ENCODE measurements at places on chromosomes 5 and 9. TPM values are rescaled to one million over a fixed set of nuclear protein-coding genes. Genes with fewer than 3 reads are reported as not detected.

PCDHGA12 gene
- total RNA-seq, result not detected

IL3 gene
- not detected for total RNA-seq

GABRB2 gene
- total RNA-seq, result not detected

TIFAB gene
- total RNA-seq, result not detected

WDR38 gene
- total RNA-seq, result not detected

C5orf63 gene
- total RNA-seq, result 9.4 TPM

NTNG2 gene
- total RNA-seq, result 2.2 TPM

TAF11L10 gene
- total RNA-seq, result not detected

CNTNAP3B gene
- not detected for total RNA-seq

SURF1 gene
- total RNA-seq, result 38.3 TPM

ACO1 gene
- total RNA-seq, result 9.5 TPM

ANKRD31 gene
- 0.10 TPM for total RNA-seq

CRHBP gene
- not detected for total RNA-seq

KIF27 gene
- total RNA-seq, result 3.5 TPM
